ENCODE measurements at places on chromosomes 5 and 9. TPM values are rescaled to one million over a fixed set of nuclear protein-coding genes. Genes with fewer than 3 reads are reported as not detected.

The CDH18 gene
- total RNA-seq, result not detected

The ZFP2 gene
- 0.27 TPM for total RNA-seq

The SCGB3A2 gene
- total RNA-seq, result not detected

The KIF12 gene
- total RNA-seq, result under 0.01 TPM

Measured in hematopoietic multipotent progenitor cell (in vitro differentiated cells).